Esophagus squamous epithelium (tissue), 5 donors: ENCODE measurements at places on chromosomes 1 and 21.

DNA sequence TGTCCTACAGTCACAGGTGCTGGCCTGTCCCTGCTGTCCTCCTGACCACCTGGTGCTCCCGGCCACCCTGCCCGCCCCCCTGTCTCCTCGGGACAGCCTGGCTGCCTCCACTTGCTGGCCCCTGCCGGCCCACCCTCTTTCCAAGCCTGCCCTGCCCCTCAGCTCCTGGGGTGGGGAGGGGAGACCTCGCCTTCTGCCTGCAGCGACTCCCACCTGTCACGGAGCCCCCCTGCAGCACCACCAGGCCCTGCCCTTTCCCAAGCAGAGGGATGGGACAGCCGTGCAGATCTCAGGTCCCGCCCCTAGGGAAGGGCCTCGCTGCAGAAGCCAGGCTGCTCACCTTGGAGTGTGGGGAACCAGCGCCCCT, 7.5 kb downstream of the LRRC3 start:
- DNase-seq: no peak

- DNase-seq: no peak
Observed at GRCh38 chr21:42584296-42584641, 69.2 kb upstream of the PDE9A start.

DNA sequence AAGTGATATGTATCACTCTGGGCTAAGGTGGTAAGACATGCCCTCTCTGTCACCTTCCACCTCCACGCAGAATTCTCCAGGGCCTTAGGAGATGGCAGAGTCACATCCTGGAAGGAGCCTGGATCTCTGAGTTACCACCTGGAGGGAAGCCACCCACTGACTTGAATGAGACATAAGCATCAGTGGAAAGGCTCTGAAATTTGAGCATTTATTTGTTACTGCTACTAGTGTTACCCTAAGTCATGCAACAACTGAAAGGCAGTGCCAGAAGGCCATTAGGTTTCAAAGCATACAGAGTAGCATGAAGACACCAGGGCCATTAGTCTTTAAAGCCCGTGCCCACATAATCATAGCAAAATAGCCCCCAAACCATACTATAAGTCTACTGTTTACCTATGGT, 230.3 kb upstream of the IRF2BP2 start:
- no peak for DNase-seq

GRCh38 chr1:162030759-162031280, 7.2 kb upstream of the OLFML2B start:
- DNase-seq: no peak

- no peak for DNase-seq
Observed at GRCh38 chr1:206963119-206963712, 7.0 kb downstream of the FCAMR start.

DNA sequence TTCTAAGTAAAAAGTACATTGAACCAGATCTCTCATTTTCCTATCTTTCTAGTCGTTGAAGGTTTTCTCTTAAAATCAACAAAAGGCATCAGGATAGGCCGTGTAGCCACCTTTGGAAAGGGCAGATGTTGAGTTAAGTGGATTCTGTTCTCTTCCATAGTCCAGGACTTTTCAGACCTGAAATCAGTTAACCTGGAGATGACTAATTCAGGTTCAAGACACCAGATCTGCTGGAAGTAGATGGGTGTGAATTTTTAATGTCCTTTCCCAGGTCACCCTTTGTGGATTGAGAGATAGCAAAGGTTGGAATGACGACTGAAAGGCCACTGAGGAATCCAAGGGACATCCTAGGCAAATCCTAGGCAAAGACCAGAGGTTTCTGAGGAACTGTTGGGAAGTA, 172.8 kb downstream of the DHRS3 start:
- DNase-seq: no peak

GRCh38 chr1:186633116-186633515, 47.1 kb downstream of the PTGS2 start:
- no peak for DNase-seq

GRCh38 chr1:158652721-158653334, 33.7 kb downstream of the SPTA1 start:
- DNase-seq: no peak

GRCh38 chr1:213984387-213985208, 3.2 kb upstream of the PROX1 start:
- no peak for DNase-seq

DNA sequence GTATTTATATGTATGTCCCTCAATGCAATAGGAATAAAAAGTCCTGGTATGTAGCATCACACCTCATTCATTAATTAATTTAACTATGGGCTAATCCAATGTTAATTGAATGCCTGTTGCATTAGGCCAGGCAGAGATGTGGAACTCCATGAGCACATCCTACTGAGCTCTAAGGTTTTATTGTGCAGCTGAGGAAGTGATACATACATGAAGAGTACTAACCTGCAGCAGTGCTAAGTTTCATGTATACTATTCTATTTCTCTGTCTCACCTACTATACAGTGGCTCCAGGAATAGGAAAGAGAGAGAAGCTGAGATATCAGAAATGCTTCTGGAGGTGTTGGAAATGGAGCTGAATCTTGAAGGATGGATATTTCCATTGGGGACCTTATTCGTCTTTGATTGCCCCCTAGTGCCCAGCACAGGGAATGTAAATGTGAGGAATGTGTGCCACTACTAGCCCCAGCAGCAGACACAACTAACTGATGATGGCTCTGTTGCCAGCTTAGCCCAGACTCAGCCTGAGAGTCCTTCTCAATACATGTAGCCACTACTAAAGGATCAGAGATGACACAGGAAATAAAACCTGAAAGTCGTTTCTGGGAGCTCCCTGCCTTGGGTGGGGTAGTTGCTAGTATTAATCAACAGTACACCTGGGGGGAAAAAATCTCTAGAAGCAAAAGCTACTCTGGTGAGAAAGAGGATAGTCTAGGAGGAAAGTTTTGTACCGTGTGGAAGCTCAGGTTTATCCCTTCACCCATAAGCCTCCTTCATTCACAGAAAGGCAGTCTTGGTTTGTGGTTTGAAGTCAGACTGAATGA, 173.3 kb upstream of the FOXD3 start:
- DNase-seq: no peak

DNA sequence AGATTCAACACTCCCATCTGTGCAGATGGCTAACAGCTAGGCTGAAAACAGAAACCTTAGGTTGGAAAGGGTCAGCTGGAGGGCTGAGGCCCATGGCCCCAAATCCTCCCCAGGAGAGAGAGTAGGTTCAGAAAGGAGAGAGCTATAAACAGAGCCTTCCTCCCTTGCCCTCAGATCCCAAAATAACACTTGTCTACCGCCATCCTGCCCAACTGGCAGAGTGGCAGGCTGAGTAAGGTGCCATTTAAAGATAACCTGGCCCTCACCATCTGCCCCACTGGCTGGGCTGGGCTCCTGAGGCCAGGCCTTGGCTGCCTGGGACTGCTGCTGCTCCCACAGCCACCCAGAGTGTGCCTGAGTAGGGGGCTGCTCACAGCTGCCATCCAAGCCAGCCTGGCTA, 4.3 kb upstream of the SHISA4 start:
- no peak for DNase-seq

DNA sequence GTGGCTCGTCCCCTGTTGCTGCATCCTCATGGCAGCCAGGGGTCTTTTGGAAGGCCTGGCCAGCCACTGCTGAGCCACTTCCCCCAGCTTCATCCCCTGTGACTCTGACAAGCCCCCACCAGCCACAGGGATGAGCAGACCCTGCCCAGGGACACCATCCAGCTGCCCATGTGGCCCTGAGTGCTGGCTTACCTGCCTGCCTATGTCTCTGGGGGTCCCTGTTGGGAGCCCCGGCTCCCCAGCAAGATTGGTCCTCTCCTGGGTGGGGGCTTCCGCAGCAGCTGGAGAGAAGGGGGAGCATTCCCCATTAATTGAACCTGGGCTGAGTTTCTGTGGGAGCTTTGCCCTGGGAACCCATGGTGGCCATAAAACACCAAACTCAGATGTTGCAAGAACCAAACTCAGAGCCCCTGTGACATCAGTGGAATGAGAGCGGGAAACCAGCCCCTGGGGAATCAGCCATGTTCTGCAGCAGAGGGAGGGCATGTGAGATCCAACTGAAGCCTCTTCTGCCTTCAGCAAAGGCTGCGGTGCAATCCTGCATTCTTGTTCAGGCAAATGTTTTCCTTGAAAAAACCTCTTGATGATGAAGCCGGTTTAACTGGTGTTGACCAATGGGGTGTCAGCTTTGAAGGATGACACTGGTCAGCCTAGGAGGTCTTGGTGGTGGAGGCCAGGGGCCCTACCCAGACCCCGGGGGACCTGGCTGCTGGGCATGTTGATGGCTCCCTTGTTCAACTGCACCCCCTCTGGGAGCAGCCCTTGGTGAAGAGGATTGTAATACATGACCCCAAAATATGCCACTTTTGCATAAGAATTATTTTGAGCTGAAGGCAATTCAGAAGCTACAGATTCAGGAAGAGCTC, 28.3 kb upstream of the COL18A1 start:
- no peak for DNase-seq

GRCh38 chr1:15944308-15945010, 31.4 kb downstream of the ZBTB17 start:
- no peak for DNase-seq

GRCh38 chr1:113874012-113874879, 2.7 kb upstream of the PTPN22 start:
- DNase-seq: no peak

DNA sequence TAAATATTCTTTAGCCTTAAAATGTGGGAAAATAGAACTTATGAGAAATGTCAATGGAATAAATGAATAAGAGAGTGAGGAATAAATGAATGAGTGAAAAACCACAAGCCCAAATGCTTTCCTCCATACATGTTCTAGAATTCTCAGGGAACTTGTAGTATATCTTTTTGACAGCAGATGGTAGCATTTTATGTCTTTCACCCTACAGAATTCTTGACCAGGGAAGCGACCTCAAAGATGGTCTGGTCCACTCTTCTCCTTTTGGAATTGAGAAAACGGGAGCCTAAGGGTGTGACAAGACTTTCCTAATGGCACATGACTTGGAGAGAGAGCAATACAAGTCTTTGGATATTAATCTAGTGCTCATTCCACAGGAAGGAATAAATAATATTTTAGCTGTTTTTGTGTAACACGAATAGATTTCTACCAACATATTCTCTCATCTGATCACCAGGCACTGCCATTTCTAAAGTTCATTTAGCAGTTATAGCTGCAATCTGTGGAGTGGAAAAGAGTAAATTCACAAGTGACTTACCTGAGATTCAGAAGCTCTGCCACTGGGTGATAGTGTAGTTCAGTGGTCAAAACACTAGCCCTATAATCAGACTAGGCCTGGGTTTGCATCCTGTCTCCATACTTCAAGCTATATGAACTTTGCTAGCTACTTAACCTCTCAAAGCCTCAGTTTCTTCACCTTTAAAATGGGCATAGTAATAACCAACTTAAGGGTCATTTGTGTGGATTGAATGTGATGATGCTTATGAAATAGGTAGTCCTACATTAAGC, 15.0 kb upstream of the F5 start:
- DNase-seq: no peak

DNA sequence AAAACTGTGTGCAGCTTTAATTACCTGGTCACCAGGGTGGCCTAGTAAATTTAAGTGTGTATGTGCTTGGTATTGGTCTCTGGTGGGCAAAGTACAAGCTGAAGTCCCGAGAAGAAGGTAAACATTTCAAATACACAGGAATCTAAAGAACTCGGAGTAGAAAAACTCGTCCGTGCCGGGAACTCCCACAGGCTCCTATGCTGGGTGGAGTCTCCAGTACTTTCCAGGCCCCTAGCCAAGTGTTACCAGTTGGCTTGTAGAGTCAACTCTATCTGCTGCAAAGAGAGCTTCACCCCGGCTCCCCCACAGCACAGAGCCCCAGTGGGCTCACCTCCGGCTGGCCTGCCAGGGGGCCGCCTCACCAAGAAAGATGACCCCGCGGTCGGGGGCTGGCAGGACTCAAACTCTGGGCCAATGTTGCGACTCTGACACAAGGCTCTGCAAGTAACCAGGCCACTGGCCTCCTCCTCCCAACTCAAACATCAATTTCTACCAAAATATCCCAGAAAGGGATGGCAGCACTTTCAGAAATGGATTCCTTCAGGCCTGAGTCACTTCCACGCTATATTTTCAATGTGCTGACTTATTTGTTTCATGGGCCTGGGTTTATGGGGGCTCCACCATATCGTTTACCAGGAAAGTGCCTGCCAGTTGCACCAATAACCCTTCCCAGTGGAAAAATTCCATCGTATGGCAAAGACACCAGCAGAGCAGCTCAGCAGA, 73.9 kb downstream of the SLC66A1 start:
- no peak for DNase-seq

- DNase-seq: no peak
Observed at GRCh38 chr1:59619557-59619956, 195.2 kb upstream of the HOOK1 start.

- no peak for DNase-seq
Observed at GRCh38 chr1:20107796-20108195, 11.5 kb downstream of the PLA2G2D start.

DNA sequence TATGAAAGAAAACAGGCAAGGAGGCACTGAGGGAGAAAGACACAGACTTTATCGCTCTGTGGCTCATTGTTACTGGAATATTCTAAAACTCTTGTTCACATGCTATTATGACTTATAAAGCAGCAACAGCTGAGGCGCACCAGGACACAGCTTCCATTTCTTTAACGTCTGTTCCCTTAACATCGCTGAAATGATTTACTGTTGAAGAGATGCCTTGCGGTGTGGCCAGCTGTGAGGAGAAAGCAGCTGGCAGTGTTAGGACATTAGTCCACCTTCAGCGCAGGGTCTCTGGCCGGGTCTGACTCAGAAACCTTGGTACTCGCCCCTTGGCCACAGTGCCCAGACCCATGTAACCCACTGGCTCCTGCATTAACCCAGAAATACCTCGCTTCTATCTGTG, 3.1 kb upstream of the PER3 start:
- no peak for DNase-seq

DNA sequence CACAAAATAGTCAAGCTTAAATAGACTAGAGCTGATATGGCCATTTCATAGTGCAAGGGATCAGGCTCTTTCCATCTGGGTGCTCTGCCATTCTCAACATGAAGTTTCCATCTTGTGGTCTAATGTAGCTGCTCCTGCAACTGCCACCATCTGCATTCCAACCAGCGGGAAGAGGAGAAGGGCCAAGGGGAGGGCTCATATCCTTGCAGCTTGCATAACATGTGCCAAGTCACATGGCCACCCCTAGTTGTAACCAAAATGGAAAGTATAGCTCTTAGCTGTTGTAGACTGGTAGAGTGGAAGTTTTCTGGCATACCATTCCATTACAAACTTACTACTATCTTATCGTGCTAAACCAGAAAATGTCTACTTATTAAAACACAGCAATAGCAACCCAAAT, 38.9 kb upstream of the IVNS1ABP start:
- DNase-seq: no peak

DNA sequence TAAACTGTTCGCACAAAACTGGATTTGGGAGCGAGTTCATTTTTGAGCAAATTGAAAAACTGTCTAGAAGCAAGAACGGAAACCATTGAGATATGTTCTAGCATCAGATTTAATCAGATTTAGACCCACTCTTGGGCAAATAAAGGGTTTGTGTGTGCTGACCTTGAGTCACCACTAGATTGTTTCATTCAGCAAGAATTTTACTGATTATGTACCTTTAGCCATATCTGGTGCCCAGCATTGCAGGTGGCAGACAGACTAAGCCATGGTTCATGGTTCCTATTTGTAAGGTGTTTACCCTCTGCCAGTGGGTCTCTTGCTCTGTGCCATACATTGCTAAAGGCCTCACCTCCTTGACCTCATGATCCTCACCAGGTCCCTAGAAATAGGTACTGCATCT, 1.4 kb downstream of the NUDC start:
- DNase-seq: no peak
